Activated CD8-positive, alpha-beta T cell treated with anti-CD3 and anti-CD28 coated beads for 36 hours (primary cell): ENCODE measurements at places on chromosomes 6 and 20. TPM values are rescaled to one million over a fixed set of nuclear protein-coding genes. Genes with fewer than 3 reads are reported as not detected.

DNA sequence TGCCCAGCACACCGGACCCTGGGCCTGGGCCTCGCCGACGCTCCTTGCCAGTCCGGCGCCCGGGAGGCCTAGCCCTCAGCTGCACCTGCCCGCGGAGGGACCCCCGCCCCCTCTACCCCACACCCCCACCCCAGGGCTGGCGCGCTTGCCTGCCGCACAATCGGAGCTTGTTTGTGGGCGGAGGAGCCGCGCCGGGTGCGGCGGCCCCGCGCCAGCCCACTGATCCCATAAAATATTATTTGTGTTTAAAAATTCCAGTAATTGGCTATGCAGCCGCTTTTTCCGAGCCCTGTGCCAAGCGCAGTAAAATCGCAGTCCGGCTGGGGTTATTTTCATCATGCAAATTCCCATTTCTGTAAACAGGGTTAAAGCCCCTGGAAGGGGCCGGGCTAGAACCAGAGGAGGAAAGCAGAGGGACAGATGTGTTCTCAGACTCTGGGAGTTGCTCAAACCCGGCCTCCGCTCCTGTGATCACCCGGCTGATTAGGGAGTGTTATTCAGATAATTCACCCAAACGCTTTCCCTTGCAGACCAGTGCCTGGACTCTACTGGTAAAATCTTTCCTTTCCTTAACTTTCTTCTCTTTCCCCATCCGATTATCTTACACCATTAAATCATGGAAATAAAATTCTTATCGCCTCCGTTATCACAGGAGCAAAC lies 93.1 kb downstream of the NCR2 start:
- DNase-seq: no peak

GRCh38 chr6:35945650-35946025 lies 24.7 kb upstream of the SRPK1 start:
- DNase-seq: no peak

PPIL6 gene
- 0.38 TPM for total RNA-seq

DNA sequence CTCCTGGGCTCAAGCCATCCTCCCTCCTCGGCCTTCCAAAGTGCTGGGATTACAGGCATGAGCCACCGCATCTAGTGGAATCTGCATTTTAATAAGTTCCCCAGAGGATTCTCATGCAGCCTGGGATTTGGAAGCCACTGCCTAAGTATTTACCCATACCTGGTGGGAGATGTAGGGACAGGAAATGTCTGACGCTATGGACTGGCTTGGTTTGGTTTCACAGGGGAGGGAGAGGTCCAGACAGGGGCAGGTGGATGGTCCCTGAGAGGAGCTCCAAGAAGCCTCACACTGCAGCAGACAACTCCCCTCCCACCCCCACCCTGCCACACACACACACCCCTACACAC lies 4.4 kb downstream of the VSTM2L start:
- DNase-seq: no peak

DNA sequence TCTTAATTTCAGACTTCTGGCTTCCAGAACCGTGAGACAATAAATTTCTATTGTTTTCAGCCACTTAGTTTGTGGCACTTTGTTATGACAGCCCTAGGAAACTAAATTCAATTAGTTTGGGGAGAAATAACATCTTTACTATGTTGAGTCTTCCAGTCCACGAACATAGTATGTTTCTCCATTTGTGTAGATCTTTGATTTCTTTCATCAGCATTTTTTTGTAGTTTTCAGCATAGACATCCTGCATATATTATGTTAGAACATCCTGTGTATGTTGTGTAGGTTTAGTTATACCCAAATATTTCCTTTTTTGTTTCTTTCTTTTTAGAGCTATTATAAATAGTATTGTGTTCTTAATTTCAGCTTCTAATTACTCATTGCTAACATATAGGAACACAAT lies 18.0 kb upstream of the HMGA1 start:
- no peak for DNase-seq

ULBP1 gene
- total RNA-seq: 2.7 TPM
